ENCODE measurements at places on chromosomes 13 and 19.

GRCh38 chr19:18790566-18791314 lies at the start of gene COMP:
Gene COMP (minus strand): TSS chr19:18791305. CDS start chr19:18791269, 36 bp downstream.
- no peak for DNase-seq

DNA sequence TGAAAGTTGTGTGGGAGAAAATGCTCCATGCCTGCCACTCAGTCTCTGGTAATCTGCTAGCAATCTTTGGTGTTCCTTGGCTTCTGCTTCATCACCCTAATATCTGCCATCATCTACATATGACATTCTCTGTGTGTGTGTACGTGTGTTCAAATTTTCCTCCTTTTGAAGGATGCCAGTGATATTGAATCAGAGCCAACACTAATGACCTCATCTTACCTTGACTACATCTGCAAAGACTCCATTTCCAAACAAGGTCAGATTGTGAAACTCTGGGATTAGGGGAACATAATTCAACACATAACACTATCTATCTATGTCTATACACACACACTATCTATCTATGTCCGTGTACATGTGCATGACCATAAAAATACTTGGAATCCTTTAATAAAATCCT lies 81.4 kb upstream of the IRS2 start:
- DNase-seq, result no peak

DNA sequence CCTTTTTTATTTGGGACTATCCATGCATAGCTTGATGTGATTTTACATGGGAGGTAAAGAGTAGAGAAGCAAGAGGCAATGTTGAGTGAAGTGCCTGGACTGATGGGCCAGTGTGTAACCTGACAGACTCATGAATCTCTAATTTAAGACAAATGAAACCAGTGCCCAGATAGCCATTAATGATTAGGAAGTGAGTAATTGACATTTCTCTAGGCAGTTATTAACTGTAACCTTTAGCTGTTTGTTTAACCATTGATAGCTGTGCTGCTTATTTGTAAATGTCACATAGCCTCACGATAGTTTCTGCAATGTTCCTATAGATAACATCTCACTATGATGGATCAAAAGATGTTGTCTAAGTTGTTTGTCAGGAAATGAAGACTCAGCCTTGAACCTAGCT lies 1047.5 kb upstream of the SPRY2 start:
- DNase-seq, result no peak

DNA sequence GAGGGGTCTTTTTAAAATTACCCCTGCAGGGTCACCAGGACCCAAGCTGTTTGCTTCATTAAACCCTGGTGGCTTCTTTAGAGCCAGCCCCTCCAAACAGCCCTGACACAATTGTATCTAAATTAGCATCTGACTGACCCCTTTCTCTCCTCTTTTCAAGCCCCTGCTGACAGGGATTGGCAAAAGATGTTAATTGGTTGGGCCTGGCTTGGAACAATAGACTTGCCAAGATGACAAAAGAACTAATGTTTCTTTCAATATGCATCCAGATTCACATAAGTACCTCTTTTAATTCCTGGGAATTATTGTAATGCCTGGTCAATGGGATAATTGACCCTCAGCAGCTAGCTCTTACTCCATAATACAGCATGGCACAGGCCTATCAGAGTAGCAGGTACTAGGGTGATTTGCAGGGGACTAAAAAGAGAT lies 140.8 kb downstream of the SHISA2 start:
- no peak for DNase-seq

- no peak for DNase-seq
These were observed at the start of gene S1PR5 for GRCh38 chr19:10517361-10517759. Gene S1PR5 (minus strand): TSS chr19:10517447. CDS start chr19:10515011, 2,436 bp downstream.

GRCh38 chr13:23572836-23573235 lies 2.6 kb downstream of the TNFRSF19 start:
- DNase-seq, result no peak

- no peak for DNase-seq
These were observed 25.1 kb downstream of the C19orf47 start for GRCh38 chr19:40322951-40323615.

DNA sequence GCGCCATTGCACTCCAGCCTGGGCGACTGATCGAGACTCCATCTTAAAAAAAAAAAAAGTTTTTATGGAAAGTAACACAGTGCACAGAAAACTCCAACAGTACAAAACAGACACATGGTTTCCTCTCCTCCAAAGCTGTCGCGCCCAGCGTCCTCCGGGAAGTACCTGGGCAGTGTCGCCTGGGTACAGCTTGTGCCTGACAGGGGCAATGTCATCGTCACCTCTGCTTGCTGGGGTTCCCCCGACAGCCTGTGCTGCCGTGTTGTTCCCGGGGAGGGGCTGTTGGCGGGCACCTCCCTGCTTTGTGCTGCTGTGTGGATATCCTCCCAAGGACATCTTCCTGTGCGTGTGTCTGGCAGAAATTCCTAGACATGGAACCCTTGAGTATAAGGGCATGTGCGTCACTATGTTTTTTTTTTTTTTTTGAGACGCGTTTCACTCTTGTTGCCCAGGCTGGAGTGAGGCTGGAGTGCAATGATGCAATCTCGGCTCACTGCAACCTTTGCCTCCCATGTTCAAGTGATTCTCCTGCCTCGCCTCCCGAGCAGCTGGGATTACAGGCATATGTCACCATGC lies 2.4 kb upstream of the F2RL3 start:
- DNase-seq, result no peak

- no peak for DNase-seq
These were observed 63.9 kb upstream of the ATXN8OS start for GRCh38 chr13:70043685-70044084.

GRCh38 chr19:4510435-4511255 lies 7.6 kb downstream of the PLIN4 start:
- no peak for DNase-seq

DNA sequence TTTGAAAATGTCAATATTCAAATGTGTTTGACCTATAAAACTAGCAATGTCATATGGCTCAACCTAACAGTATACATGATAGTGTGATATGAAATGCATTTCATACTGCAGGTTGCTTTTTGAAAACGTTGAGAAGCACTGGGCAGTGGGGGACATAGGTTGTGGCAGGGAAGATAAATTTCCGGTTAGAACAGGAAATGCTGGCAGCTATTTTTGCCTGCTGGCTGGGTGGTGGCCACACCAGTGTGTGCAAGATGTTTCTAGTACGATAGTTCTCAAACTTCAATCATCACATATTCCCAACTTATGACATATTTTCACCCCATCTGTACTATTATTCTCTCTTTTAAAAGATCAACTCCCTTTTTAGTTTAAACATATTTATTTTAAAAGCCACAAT lies 17.2 kb downstream of the FXYD5 start:
- no peak for DNase-seq

DNA sequence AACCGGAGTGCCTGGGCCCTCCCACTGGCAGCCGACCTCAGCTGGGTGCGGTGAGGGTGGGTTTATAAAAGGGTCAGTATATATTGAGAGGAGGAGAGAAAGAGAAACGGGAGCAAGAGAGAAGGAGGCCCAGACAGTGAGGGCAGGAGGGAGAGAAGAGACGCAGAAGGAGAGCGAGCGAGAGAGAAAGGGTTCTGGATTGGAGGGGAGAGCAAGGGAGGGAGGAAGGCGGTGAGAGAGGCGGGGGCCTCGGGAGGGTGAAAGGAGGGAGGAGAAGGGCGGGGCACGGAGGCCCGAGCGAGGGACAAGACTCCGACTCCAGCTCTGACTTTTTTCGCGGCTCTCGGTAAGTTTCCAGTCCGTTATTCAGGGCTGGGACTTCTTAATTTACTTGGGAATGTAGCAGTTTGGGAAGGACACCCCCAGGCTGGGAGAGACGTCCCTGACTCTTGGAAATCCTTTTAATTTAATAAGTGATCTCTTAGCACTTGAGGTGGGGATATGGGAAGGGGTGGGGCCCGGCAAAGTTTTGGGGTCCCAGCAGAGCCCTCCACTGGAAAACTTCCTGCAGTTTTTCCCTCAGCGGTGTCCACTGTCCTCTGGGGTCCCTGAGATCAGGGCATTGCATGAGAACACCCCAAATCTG lies at the start of gene EMP3:
Gene EMP3, plus strand, starts transcription at position 288 of the 646 bp plus-strand sequence. CDS start 1,293 bp downstream, outside the sequence.
- DNase-seq, result peak; percentile 55

- no peak for DNase-seq
These were observed 14.7 kb downstream of the MIER2 start for GRCh38 chr19:329876-330275.

GRCh38 chr19:35309481-35310279 lies 17.7 kb downstream of the MAG start:
- no peak for DNase-seq

GRCh38 chr13:61608138-61608537 lies 192.5 kb upstream of the PCDH20 start:
- DNase-seq, result no peak

GRCh38 chr13:93765062-93765461 lies 538.5 kb downstream of the GPC6 start:
- no peak for DNase-seq

DNA sequence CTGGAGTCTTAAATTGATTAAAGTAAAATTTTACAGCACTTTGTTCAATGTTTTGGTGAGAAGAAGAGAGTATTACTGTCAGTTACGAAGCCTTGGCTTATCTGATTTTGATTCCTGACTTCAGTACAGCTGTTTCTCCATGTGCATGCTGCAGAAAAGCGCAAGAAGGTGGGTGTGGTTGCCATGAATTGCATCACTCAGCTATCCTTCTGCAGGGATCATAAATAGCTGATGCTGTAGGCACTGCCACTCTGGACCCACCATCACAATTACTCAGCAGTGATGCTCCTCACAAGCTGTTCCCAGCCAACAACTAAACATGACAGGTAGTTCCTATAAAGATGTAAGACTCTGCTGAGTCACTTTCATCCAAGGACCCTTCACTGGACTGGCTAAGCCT lies 321.2 kb downstream of the IRS2 start:
- DNase-seq, result no peak

- DNase-seq, result no peak
These were observed 9.2 kb downstream of the FGF14 start for GRCh38 chr13:102392481-102393209.

DNA sequence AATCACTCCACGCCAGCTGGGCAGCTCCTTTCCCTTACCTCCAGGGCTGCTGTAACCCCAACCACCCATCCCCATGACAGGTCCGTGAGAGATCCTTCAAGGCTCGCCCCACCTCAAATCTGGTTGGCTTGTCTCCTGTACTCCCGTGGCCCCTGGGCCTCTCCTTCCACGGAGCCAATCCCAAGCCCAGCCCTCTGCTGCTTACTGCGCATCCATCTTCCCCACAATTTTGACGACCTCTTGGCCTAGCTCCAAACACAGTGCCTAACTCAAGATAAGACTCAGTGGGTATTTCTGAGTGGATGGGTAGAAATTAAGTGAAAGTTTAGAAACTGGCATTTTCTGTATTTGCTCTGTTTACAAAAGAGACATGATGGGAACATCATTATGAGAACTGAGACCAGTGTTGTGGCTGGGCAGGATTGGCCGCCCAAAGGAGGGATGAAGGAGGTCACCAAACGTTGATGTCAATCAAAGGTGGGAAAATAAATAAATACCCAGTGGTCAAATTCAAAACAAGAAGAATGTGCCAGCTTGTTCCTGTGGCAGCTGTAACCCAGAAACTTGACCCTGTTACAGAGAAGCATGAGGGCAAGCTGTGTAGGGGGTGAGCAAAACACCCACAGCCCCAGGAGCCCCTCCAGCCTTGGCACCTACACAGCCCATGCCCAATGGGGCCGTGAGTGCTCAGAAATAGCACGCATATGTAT lies 162.2 kb downstream of the ABCC4 start:
- no peak for DNase-seq

DNA sequence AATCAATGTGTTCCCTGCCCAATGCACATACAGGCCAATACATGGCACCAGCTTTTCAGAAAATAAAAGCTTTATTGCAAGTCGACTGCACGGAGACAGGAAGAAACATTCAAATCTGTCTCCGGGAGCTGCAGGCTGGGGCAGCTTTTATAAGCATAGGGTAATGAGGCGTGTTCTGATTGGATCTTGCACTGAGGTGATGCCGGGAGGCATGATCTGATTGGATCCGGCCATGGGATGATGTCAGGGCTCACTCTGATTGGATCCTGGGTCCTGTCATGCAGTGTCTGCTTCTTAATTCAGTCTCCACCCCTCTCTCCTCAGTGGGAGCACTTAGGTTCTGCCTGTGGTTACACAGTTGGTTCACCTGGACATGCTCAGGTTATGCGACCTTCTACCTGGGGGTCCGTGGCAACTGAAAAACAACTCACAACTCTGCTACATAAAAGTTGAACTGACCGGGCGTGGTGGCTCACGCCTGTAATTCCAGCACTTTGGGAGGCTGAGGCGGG lies 11.8 kb upstream of the FBN3 start:
- DNase-seq, result no peak

- DNase-seq, result no peak
These were observed 69.5 kb upstream of the TDRD3 start for GRCh38 chr13:60327511-60327910.

Measured in activated CD8-positive, alpha-beta memory T cell treated with anti-CD3 and anti-CD28 coated beads for 48 hours (primary cell).